ENCODE measurements at places on chromosomes 16 and 17.

DNA sequence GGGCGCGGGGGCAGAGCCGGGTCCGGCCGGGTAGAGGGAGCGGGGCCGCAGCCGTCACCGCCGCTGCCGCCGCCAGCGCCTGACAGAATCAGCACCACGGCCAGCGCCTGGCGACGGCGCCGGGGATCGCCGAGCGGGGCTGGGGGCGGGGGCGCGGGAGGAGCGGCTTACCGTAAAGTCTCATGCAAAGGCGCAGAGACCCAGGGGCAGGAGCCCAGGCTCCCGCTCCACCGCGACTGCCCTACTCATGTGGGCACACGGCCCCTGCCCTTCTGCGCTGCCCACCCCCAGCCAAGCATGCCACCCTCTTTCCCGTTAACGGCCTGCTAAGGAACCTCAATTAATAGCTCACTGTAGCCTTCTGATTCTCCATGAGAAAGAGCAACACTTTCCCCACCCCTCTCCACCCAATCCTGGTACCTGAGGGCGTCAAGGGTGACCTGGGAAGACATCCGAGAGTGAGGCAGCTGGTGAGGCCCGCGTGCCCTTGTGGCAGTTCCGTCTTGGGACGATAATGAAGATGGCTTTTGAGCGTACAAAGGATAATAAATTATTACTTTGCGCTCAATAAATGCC, at the start of gene SEZ6:
SEZ6 (minus strand) TSS at position 98 of the 576 bp plus-strand sequence. CDS start 164 bp downstream, outside the sequence.
- DNase-seq = peak; percentile 75

DNA sequence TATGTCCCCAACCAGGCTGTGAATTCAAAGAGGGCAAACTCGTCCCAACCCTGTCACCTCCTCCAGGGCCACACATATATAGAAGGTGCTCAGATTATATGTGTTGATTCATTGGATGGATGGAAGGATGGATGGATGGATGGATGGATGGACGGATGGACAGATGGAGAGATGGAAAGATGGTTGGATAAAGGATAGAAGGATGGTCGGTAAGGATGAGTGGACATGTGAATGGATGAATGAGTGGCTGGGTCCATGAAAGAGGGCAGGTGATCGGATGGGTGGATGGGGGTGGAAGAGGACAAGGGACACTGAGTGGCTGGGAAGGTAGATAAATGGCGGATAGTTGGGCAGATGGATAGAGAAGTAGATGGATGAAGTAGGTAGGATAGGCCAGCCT, 30.1 kb downstream of the TRPV3 start:
- no peak for DNase-seq

DNA sequence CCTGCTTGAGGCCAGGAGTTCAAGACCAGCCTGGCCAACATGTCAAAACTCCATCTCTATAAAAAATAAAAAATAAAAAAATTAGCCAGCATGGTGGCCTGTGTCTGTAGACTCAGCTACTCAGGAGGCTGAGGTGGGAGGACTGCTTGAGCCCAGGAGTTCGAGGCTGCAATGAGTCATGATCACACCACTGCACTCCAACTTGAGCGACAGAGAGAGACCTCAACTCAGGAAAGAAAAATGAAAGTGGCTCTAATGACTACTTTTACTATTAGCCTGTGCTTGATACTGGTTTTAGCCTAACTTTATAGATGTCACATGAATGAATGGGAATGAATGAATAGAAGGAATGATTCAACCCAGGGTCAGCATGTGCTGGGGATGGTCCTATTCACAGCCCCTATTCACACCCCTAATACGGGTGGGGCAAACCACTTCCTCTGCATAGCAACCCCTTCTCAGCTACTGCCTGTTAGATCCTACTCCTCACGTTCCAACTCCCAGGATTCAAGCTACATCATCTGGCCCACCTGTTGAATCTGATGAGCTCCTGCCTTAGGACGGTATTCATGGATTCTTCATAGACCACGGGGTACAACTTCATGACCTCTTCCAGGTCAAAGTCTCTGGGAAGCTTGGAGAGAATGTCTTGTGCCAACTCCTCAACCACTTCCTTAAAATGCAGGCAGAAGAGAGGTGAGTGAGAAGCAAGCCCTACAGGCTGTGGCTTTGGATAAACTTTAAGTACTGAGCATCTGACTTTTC, 40.5 kb downstream of the LYRM1 start:
- no peak for DNase-seq

DNA sequence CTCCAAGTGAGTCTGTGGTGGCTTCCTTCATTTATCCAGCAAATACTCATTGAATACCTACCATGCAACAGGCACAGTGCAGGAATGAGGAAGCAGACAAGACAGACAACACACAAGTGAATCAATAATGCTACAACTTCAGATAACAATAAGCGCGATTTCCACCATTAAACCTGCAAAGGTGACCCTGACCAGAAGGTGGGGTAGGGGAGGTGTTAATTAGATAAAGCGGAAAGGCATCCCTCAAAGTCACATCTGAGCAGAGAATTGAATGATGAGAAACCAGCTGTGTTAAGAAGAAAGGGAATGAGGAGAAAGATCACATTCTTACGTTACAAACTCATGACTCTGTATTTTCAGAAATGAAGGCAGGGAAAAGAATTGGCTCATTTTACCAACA, 26.3 kb downstream of the ZZEF1 start:
- no peak for DNase-seq

DNA sequence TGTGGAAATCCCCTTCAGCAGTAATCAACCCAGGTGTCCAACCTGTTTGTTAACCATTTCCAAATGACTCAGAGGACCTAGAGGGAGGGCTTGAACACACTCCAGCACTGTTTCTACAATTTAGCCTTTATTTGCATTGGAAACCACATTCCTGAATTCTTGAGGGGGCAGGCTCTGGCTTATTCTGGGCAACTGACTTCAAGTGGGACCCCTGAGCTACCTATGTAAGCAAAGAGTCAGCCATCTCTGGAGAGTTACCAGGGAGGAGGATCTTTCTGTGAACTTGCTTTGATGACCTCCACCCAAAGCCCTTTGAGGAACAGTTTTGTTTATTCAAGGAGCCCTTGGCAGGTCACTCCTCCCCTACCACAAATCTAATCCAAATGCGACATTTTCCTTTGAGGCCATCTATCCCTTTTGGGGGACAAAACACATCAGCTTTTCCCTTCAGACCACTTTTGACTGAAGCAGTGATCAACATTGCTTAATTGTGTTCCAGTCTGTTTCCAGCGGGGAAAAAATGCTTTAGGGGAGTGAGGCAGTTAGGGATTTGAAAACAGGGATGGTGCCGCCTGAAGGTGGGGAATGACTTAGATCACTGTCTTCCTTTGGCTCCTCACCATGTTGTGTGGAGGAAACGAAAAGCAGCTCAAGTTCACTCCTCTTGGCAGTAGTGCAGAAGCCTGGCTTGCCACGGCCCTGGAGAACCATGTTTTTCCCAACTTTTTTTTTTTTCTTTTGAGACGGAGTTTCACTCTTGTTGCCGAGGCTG, 46.2 kb downstream of the TUBD1 start:
- DNase-seq = no peak

DNA sequence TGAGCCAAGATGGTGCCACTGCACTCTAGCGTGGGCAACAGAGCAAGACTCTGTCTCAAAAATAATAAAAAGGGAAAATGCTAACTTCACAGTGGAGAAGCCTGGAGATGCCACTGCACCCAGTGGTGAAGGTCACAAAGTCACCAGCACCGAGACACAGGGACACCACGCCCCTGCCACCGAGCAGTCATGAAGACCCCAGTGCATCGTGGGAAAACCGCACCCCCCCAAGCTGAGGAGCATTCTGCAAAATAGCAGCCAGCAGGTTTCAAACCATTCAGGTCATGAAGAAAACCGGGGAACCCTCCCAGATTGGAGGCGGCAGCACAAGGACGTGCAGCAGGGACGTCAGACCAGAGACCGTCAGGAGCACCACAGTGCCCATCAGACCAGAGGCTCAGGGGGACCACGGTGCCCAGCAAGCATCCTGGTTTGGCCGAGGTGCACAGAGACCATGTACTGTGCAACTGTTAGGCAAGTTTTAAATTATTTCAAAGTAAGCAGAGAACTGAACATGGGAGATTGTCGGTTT, 13.7 kb downstream of the CHMP1A start:
- no peak for DNase-seq

GRCh38 chr17:74749279-74750038, 1.0 kb downstream of the NHERF1 start:
- DNase-seq = no peak

DNA sequence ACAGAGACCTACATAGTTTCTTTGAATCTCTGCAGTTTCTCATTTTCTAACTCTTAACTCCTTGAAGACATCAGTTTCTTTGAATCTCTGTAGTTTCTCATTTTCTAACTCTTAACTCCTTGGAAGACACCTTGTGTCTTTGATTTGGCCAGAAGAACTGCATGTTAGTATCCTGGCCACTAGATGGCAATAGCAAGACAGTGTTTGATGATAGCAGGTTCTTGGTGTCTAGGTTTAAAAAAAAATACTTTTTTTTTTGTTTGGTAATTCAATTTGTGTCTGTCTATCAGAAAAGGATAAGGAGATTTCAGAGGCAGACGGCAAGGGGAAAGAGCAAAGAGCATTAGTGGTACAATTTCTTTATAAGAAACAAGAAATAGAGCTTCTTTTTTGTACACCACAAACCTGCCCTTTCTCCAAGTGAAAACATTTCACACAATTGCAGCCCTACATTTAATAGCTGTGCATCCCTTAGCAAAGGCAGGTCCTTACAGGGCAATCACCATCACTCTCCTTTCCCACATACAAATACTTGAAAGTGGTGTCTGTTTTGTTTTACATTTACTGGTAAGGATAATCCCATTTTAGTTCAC, 1324.9 kb upstream of the CDH8 start:
- no peak for DNase-seq

GRCh38 chr17:75088465-75089417, 987 bp downstream of the SLC16A5 start:
- DNase-seq = no peak

DNA sequence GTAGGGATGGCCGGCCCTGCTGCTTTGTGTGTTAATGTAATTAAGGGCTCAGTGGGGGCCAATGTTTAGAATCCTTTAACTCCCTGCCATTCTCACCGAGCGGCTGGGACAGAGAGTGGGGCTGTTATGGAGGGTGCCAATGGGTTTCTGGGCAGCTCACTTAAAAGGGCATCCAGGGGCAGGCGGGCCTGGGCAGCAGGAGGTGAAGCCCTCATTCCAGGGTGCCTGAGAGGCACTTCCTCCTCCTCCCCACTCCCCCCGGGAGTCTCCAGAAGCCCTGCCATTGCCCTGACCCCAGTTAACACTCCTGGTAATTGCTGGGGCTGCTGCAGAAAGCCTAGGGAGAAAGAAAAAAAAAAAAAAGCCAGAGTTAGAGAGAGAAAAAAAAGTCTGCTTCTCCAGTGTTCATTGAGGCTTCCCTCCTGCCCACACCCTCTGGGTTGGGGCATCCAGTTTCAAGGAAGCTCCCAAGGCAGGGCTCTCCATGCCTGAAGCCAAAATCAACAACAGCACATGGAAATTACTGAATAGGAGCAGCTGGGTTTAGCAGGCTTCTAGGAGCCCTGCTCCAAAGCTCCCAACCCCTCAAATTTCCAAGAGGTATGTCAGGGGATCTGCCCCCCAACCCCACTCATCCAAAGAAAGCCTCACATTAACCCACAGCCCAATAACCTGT, 28.0 kb downstream of the CUEDC1 start:
- no peak for DNase-seq

GRCh38 chr17:61809816-61810392, 53.4 kb downstream of the BRIP1 start:
- no peak for DNase-seq

All from ascending aorta (tissue), 2 donors.